ENCODE measurements at places on chromosomes 5 and 9.

DNA sequence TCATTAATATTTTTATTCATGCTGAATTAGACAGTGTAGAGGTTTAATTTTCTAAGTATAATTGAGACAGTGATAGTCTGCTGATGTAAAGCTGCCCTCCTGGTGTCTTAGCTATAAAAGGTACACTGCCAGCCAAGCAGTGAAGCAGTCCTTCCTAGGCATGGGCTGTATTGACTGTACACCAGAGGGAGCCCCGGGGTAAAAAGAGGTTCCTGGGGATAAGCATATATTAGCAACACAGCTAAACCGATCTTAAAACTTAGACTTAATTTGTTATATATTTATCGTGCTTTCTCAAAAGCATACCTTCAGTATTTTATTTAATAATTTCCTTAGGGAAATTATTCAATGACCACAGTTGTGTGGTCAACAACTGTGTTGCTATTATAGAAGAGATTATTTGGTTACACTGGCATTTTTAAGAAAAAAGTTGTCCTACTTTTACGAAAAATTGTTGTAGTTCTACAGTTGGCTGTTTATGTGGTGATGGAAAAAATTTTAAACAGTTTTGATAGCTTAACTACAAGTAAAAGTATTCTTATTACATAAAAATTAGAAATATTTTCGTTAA lies 68.8 kb downstream of the ELL2 start:
- DNase-seq, result peak; percentile 60

GRCh38 chr9:29290516-29290915 lies 1717.2 kb upstream of the C9orf72 start:
- DNase-seq, result no peak

- DNase-seq, result peak; percentile 12
Measured at GRCh38 chr5:87541033-87541432, 128.3 kb upstream of the CCNH start.

DNA sequence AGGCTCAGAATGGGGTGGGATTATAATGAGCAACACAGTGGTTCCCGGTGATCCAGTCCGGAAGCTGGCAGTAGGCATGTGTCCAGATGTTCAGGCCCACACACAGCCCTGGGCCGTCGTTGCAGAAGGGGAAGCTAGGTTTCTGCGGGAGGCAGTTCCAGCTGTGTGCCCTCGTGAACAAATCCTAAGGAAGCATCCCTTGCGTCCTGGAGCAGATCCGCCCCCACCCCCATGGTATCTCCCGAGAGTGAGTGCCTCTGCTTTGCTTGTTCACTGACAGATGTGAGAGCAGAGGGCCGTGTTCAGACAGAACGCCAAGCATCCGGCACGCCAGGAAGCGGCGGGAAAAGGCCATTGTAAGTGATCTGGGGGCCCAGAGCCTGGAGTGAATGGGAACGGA lies 104.8 kb downstream of the PDE6A start:
- peak; percentile 22 for DNase-seq

GRCh38 chr9:99375481-99375880 lies 153.4 kb downstream of the SEC61B start:
- DNase-seq, result no peak

- DNase-seq, result no peak
Measured at GRCh38 chr9:133253268-133253667, 21.7 kb downstream of the ABO start.

DNA sequence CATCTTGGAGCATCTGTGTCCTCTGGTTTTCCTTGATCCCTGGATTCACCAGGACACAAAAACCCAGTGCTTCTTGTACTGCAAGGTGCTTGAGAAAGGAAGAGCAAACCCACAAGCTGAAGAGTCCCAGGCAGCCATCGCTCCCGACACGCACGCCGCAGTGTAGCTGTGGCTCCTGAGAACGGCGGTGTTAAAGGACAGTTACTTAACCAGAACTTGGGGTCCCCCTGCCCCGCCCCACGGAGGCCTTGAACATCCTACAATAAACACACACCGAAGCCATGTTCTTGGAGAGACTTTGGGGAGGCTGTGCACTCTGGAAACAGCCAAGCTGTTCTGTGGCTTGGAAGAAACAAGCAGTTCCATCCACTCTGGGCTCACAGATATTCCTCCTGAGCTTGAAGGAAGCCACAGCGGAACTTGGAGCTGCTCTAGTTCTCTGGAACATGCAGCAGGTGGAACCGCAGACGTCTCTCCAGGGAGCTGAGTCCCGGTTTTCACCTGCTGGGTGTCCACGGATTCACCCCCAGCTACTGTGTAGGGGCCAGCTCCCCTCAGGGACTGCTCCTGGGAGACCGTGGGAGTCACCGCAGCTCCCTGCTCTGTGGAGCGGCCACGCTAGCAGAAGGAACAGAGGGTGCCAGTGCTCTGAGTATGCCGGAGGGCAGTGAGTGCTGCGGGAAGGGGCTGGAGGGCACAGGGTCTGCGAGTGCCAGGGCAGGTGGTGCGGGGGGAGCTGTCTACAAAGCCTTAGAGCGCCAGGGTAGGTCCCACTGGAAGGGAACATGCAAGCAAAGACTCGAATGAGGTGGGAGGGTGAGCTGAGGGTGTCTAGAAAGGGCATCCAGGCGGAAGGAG lies 107.3 kb downstream of the ADAMTS2 start:
- no peak for DNase-seq

DNA sequence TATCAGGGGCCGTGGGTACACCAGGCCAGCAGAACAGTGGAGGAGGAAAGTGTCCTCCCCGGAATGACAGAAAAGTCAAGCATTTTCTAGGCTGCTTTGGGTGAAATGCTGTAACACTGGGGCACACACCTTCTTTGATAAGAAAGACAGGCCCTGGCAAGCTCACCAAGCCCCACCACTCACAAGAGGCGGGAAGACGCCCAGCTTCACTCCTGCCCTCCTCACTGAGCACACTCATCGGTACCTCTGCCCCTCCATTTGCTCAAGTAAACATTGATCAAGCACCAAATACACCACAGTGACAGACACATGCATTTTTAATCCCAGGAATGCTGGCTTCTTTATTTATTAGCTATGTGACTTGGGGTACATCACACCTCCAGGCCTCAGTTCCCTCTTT lies 43.1 kb downstream of the B4GALT1 start:
- DNase-seq, result no peak

DNA sequence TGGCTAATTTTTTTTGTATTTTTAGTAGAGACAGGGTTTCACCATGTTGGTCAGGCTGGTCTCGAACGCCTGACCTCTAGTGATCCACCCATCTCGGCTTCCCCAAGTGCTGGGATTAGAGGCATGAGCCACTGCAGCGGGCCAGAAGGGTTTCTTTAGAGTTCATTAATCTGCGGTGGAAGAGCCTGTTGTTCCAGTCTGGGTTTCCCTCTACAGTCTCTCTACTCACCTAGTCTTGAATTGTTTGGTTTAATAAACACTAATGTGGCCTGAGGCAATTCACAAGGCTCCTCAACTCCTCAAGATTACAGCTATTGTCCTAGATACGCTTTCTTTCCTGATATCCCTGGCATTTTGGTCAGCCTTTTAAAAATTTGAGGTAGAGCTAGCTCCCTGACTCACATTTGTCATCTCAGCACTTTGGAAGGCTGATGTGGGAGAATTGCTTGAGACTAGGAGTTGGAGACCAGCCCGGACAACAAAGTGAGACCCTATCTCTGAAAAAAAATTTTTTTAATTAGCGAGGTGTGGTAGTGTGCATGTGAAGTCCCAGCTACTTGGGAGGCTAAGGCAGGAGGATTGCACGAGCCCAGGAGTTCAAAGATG lies 4.6 kb upstream of the SAR1B start:
- DNase-seq, result no peak

DNA sequence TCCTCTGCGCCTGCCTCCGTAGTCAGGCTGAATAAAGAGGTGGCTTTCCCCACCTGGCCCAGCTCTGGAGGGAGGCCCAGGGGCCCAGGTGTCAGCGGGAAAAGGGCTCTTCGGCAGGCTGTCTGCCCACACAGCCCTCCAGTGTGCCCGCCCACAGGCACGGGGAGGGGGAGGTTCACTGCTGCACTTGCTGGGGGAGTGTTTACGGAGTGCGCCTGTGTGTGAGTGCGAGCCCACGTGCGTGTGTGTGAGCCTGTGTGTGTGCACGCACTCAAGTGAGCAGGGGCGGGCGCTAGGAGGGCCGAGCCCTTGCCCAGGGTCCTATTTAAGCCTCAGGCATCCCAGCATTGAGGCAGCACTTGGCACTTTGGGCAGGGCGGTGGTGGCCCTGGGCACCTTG lies 10.9 kb downstream of the DNLZ start:
- no peak for DNase-seq
